Temporal lobe (tissue), 4 donors: ENCODE measurements at places on chromosomes 2 and 18. TPM values are rescaled to one million over a fixed set of nuclear protein-coding genes. Genes with fewer than 3 reads are reported as not detected.

The DUSP19 gene
- 9.8 TPM for total RNA-seq

The ARL4C gene
- 43.3 TPM for total RNA-seq

The PROKR1 gene
- total RNA-seq, result 0.25 TPM

The PAX8 gene
- total RNA-seq, result not detected

The COLEC12 gene
- 13.8 TPM for total RNA-seq

The TSHZ1 gene
- total RNA-seq, result 8.6 TPM

The CABLES1 gene
- total RNA-seq, result 3.2 TPM

The KIF5C gene
- total RNA-seq, result 366 TPM

The KCNIP3 gene
- 3.0 TPM for total RNA-seq

The TEX44 gene
- not detected for total RNA-seq

The ZCCHC2 gene
- total RNA-seq, result 9.1 TPM

The IRS1 gene
- 14.3 TPM for total RNA-seq
